ENCODE measurements at places on chromosomes 5 and 9. TPM values are rescaled to one million over a fixed set of nuclear protein-coding genes. Genes with fewer than 3 reads are reported as not detected.

The CD180 gene
- total RNA-seq, result not detected

The ISOC1 gene
- total RNA-seq, result 20.7 TPM

The PAPPA gene
- 0.13 TPM for total RNA-seq

The PPP3R2 gene
- not detected for total RNA-seq

The PCA3 gene
- 0.32 TPM for total RNA-seq

The ORM1 gene
- not detected for total RNA-seq

The RFX3 gene
- 10.5 TPM for total RNA-seq

The CTNND2 gene
- total RNA-seq, result not detected

The BAAT gene
- not detected for total RNA-seq

The SPINK4 gene
- not detected for total RNA-seq

The TAF11L13 gene
- total RNA-seq, result not detected

The AQP7 gene
- total RNA-seq, result 3.7 TPM

The MZB1 gene
- not detected for total RNA-seq

The FCN1 gene
- not detected for total RNA-seq

The OR1J2 gene
- not detected for total RNA-seq

The HAVCR2 gene
- 0.42 TPM for total RNA-seq

The PCDHGB1 gene
- 0.62 TPM for total RNA-seq

The LRRC70 gene
- 24.5 TPM for total RNA-seq

The ELAVL2 gene
- total RNA-seq, result 0.20 TPM

The CATSPER3 gene
- 0.71 TPM for total RNA-seq

The CAMK2A gene
- total RNA-seq, result not detected

The CDC20B gene
- 0.14 TPM for total RNA-seq

The KCNV2 gene
- total RNA-seq, result not detected

The GAS1 gene
- 0.15 TPM for total RNA-seq
